Stimulated activated CD4-positive, alpha-beta T cell treated with anti-CD3 and anti-CD28 coated beads, Interleukin-4, amount 100 ng/mL, for 4 hours (primary cell): ENCODE measurements at places on chromosomes 4 and X.

DNA sequence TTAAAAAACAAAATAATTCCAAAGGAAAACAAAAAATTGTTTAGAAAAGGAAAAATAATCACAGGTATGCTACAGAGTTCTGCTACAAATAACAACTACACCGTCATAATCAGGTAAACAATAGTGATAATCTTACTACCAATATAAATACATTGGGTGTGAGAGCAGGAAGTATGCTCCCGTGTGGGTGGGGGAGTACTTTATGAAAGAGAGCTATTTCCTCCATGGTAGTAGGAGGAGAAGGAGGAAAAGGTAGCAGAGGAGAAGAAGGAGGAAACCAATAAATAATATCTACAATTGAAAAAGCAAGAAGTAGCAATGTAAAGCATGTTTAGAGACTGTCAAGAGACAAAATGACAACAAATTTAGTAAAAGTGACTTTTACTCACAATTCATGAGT lies 35.1 kb downstream of the TEC start:
- no peak for DNase-seq

GRCh38 chr4:109978704-109979454 lies 66.2 kb downstream of the EGF start:
- no peak for DNase-seq

- peak; percentile 1 for DNase-seq
Measured at GRCh38 chrX:70033348-70034051, 16.2 kb downstream of the AWAT2 start.

- no peak for DNase-seq
Measured at GRCh38 chr4:159238631-159239030, 135.8 kb downstream of the RAPGEF2 start.

GRCh38 chr4:147739239-147739823 lies 7.4 kb downstream of the ARHGAP10 start:
- DNase-seq, result no peak

DNA sequence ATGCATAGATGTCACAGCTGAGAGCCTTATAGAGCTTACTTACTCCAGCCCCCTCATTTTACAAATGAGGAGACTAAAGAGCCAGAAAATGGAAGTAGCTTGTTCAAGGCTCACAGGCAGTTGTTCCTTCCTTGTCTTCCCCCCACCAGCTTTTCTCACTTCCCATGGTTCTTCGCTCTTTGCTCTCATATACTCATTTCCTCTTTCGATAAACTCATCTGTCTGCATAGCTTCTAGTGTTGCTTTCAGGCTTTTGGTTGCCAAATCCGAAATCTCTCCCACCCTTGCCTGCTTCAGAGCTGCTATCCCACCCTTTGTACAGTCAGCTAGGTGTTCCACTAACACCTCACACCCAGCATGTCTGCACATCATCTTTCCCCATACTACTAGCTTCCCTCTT lies 25.0 kb upstream of the GJB1 start:
- DNase-seq, result no peak

- no peak for DNase-seq
Measured at GRCh38 chr4:6257247-6258025, 12.2 kb upstream of the WFS1 start.

GRCh38 chr4:111330786-111331185 lies 707.9 kb upstream of the PITX2 start:
- DNase-seq, result no peak

DNA sequence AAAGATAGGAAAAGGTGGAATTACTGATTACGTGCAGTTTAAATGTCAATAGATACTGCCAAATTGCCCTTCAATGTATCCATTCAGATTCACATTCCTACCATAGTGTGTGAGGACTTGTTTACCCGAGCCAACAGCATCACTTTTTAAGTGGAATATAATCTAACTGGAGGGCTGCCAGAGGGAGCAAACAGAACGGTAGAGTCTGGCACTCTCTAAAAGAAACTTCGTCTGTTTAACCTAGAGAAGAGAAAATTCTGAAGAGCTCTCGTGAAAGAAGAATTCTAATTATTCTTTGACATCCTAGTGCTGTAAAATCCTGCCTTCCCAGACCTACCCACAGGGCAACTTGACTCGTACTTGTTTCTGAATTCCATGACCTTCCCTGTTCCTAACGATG lies 23.2 kb downstream of the SMIM43 start:
- DNase-seq, result no peak

- DNase-seq, result no peak
Measured at GRCh38 chr4:7788694-7789425, 150.8 kb downstream of the AFAP1 start.

DNA sequence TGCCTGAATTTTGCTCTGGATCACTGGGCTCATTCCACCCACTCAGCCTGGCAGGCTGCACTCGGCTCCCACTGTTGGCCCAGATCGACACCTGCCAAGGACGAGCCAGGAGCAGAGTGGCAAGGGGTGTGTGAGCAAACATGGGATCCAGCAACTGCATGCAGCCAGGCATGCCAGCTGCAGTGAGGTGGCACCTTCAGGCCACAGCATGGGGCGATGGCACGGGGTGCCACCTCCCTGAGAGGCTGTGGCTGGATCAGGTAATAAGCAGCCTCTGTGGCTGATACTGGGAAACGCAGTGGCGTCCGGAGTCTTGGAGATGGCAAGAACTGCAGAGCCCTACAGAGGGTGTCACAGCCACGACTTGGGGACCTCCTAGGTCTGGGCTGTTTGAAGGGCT lies 244.5 kb upstream of the FSTL5 start:
- DNase-seq, result no peak

DNA sequence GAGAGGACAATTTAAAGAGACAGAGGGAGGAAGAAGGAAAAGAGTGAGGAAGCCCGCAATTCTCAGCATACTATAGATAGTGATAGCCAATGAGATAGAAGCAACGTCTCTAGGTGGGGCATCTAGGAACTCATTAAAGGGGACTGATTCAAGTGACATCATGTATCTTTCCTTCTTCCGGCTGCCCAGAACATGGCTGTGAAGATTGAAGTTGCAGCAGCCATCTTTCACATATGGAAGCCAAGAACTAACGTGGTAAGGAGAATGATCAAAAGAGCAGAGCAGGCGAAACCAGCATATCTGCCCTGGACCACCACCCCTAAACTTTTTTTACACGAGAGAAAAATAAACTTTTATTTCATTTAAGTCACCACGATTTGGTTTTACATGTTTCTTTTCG lies 133.8 kb downstream of the DDX53 start:
- DNase-seq, result no peak

- DNase-seq, result no peak
Measured at GRCh38 chr4:48813964-48814363, 16.9 kb upstream of the OCIAD1 start.

DNA sequence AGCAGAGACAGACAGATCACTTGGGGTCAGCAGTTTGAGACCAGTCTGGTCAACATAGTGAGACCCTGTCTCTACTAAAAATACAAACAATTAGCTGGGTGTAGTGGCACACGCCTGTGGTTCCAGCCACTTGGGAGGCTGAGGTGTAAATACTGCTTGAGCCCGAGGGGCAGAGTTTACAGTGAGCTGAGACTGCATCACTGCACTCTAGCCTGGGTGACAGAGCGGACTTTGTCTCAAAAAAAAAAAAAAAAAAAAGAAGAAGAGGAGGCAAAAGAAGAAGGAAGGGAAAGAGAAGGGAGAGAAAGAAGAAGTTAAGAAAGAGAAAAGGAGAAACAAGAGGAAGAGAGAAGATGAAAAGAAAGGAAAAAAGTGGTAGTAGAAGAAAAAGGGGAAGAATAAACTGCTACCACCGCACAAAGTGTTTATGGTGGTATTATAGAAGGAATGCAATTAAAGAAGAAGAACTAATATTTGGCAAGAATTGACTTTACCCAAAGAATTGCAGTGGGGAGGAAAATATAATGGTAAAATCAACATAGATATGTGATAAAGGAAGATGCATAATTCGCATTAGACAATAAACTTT lies 19.6 kb upstream of the NSUN7 start:
- no peak for DNase-seq

DNA sequence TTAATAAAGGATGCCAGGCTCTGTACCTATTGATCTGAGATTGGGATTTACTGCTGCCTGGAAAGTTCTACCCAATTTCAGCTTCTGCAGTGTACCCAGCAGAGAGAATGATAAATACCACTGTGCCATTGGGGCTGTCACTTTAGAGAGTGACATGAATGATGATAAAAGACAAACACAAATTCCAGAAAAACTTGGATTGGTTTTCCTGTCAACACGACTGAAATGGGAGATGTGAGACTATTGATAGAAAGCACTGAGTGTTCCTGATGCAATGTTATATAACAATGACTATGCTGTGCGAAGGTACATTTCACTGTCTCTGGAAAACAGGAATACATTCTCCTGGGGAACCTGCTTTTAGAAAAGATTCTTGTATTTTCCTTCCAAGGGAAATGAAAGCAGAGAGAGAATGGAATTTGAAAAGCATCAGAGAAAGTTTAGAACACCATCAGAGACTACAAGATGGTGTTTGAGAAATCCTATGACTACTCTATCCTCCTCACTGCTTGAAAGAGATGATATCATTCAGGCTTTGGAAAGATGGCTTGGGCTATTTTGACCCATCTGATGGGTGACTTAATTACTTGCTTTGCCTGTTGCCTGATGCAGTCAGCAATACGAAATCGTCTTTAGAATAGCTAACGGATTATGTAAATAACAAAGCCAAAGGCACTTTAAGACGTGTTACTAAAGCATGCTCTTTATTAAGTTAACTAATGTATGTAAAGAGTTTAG lies 49.7 kb downstream of the MID1IP1 start:
- no peak for DNase-seq

- DNase-seq, result peak; percentile 38
Measured at GRCh38 chrX:1249101-1249887, 19.3 kb upstream of the CSF2RA start.
